Mucosa of descending colon (tissue), 3 donors: ENCODE measurements at places on chromosomes 5 and 9. TPM values are rescaled to one million over a fixed set of nuclear protein-coding genes. Genes with fewer than 3 reads are reported as not detected.

GRCh38 chr9:70040376-70040903, 3.2 kb upstream of the MAMDC2 start:
- DNase-seq: no peak

DNA sequence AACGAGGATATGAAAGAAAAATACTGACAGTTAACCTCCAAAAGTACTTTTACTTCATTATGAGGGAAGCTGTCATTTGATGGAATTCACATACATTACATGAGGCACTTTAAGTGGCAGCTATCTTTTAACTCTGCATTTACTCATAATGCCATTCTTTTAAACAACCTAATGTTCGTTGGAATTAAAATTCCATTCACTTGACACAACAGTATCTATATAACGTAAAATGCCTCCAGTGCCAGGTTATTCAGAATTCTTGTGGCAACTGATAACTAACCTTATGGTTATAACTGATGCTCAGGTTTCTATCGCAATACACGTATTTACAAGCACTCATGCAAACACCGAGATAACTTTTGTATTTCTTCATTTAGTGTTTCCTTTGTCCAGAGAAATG, 376.9 kb upstream of the GRAMD2B start:
- DNase-seq: no peak

DNA sequence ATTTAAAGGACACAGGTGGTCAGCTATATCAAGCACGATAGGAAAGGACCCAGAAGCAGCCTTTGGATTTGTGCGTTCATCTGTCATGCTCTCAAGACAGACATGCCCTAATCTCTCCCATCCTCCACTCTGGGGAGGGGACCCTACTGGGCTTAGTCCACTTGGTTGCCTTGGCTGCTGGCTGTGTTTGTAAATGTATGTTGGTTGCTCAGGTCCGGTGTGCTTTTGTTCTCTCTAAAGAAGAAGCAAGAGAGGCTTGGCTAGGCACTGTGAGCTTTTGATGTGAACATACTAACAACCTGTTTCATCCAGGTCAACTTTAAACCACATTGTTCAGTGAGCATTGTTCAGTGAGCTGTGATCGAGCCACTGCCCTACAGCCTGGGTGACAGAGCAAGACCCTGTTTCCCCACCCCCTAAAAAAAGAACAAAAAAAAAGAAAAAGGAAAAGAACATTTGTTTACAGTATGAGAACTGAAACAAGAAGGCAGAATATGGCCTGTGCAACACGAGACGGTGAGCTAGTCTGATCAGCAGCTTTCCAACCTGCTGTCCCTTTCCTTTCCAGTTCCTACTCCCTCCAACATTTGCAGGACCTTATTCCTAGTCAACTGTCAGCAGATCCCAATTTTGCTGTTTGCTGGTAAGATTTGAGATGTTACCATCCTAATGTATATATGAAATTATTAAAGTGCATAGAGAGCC, 228.3 kb downstream of the ARHGAP26 start:
- DNase-seq: no peak

The PFN3 gene
- total RNA-seq: not detected

The C1QTNF2 gene
- total RNA-seq: 0.89 TPM
